ENCODE measurements at places on chromosomes 5 and 9.

DNA sequence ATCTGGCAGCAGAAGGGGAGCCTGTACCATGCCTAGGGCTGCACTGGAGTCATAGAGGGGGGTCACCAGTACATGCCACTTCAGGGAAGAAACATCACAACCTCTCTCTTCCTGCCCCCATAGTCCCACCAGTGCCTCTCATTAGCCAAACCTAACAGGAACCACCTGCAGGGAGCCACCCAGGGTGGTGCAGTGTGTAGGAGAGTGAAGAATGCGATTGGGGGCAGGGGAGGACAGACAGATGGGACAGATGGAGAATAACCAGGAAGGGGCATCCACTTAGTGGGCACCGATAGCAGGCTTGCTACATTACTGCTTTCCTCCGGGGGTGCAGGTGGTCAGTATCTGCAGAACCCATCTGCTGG, 19.2 kb downstream of the DAPK1 start:
- DNase-seq: no peak

DNA sequence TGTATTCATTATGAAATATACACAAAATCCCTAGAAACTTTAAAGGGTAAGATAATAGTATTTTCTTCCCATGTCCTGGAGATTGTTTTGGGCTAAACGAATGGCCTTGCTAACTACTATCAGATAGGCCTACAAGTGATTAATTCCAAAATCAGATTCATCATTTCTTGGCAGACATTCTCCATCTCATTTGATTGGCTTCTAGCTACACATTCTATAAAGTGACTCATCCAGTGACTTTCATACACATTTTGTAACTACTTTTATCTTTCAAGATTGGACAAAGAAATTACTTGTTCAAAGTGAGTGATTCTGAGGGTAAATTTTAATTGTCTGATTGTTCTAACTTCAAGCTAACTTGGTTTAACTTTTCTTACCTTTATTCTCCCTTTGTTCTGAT, 93.3 kb downstream of the RAPGEF6 start:
- DNase-seq: no peak

GRCh38 chr9:75962013-75962661, 71.7 kb downstream of the PCSK5 start:
- peak; percentile 78 for DNase-seq

DNA sequence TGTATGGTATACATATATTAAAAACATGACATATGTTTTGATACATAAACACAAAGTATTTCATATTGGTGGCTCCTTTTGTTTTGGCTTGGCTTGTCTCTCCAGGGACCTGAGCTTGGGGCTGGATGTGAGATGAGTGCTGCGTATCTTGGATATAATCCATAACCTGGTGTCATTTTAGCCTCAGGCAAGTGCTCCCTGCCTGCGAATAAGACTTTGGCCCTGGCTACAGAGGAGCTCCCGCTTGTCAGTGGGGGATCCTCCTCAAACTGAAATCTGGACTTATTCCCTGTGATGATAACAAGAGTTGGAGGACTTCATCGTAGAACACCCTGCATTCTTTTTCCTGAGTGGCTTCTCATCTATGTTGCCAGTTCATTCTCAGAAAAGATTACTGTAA, 341.7 kb upstream of the CLINT1 start:
- DNase-seq: no peak

Data from right hindlimb (tissue), 1 donor.